ENCODE measurements at places on chromosomes 16 and 17.

DNA sequence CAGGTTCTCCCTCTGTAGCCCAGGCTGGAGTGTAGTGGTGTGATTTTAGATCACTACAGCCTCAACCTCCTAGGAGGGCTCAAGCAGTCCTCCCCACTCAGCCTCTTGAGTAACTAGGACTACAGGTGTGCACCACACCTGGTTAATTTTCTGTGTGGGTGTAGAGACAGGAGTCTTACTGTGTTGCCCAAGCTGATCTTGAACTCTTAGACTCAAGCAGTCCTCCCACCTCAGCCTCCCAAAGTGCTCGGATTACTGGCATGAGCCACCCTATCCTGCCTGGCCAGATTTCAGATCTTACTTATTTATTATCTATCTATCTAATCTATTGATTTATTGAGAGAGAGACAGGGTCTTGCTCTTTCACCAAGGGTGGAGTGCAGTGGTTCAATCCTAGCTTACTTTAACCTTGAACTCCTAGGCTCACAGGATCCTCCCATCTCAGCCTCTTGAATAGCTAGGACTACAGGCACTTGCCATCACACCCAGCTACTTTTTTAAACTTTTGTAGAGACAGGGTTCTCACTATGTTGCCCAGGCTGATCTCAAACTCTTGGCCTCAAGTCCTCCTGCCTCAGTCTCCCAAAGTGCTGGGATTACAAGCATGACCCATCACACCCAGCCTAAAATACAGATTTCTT lies 61.8 kb downstream of the TUBD1 start:
- no peak for DNase-seq

- DNase-seq, result no peak
These were observed 6.4 kb downstream of the KRTAP9-1 start for GRCh38 chr17:41196068-41196467.

DNA sequence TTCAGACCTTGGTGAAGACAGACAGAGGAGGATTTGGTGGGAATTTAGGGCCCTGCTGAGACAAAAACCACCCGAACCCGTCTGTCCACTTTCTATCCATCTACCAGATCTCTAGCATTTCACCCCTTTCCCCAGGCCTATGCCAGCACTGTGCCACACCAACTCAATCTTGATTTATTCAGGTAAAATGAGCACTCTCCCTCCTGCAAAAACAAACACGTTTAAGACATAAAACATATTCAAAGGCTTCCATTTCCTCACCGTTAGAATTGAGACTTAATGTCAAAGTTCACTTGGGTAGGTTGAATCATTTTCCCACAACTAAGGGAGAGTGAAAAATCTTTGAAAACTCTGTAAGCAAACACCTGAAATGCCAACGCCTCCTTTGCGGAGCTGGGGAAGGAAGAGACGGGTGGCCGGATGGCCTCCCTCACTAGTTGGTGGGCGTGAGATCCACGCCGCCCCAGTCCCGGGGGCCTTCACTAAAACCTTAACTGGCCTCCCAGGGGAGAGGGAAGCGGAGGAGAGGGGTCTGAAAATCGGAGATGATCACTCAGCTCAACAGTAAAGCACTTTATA lies 862 bp downstream of the DCAKD start:
- DNase-seq, result no peak

DNA sequence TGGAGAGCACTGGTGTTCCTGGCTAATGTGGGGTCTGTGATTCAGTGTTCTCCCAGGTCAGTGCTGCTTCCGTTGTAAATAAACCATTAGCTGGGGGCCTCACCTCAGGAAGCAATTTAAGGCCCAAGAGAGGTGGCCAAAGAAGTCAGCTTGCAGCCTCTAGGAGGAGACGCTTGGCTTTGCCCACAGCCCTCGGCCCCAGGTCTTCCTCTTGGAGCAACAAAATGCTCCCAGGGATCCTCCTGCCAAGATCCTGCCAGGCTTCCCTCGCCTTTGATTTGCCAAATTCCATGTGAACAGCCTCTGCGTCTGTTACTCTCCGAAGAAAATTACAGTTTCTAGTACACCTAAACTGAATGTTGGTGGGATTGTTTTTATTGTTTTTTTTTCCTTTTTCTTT lies 62.4 kb upstream of the TBX2 start:
- DNase-seq, result no peak

DNA sequence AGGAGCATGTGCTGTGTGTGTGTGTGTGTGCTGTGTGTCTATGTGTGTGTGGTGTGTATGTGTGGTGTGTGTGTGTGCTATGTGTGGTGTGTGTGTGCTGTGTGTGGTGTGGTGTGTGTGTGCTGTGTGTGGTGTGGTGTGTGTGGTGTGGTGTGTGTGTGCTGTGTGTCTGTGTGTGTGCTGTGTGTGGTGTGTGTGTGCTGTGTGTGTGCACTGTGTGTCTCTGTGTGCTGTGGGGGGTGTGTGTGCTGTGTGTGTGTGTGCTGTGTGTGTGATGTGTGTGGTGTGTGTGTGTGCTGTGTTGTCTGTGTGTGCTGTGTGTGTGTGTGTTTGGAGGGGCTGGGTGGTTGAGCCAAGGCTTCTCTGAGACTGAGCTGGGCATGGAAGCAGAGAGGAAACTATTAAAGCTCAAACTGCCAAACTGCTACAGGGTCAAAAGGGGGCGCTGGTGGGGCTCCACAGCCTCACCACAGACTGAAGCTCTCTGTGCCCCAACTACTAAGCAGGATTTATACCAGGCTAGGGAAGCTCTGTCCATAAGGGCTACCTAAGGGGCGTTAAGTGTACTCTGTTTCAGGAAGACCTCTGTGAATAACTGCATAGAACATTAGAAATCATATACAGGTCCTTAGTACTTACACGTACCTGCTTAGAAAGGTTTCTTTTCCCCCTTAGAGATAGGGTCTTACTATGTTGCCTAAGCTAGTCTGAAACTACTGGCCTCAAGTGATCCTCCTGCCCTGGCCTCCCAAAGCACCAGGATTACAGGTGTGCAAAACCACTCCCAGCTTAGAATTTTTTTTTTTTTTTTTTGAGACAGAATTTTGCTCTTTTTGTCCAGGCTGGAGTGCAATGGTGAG lies 27.8 kb upstream of the GHDC start:
- no peak for DNase-seq

GRCh38 chr16:4372578-4373355 lies 1.1 kb downstream of the VASN start:
- no peak for DNase-seq

DNA sequence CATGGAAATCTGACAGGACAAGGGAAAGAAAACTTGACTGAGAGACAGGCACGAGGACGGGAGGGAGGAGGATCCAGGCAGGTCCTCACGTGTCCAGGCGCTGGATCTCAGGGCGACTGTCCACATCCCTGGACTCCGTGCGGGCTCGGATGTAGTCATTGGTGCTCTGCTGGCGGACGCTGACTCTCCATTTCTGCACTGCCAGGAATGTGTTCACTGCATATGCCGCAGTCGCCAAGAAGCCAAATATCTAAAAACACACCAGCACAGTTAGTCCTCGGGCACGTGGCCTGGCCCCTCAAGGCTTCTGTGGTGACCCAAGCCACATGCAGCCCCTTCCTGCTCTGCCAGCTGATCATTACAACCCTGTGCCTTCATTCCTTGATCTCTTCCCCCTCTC lies 17.5 kb downstream of the CMTM3 start:
- no peak for DNase-seq

DNA sequence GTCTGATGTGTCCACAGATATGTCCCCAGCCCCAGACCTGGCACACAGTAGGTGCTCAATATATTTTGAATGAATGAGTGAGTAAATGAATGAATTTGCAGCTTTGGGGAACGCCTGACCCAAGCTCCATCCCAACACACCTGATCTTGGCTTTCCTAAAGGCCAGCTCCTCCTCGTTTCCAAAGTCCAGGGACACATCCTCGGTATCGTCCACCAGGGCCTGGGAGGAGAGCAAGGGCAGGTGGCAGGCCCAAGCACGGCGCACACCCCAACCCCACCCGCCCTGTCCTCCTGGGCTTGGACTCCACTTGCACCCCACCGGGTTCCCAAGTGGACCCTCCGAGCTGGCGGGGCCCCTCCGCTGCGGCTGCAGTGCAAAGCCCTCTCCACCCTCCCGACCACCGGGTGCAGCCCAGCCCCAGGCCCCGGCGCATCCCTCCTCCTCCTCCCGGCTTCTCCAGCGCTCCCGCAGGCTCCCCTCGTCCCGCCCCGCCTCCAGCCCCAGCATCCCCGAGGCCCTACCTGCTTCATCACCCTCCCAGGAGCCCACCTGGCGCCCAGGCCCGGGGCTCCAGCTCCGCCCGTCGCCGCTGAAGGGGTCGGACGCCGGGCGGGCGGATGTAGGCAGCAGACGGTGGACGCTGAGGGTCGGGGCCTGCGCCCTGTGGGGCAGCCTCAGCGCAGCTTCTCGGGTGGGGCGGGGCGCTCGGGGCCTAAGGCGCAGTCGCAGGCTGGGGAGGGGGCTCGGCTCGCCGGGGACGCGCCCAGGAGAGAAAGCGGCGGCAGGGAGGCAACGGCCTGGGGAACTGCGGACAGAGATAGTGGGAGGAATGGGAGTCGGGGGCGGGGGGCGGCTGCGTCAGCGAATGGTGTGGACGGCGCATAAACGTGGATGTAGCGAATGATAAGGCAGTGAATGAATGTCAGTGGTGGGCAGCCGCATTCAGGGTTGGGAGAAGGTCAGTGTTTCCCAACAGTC lies at the start of gene TVP23A:
Gene TVP23A (minus strand): TSS at position 832 of the 979 bp plus-strand sequence. CDS start 301 bp downstream, at position 531.
- no peak for DNase-seq

DNA sequence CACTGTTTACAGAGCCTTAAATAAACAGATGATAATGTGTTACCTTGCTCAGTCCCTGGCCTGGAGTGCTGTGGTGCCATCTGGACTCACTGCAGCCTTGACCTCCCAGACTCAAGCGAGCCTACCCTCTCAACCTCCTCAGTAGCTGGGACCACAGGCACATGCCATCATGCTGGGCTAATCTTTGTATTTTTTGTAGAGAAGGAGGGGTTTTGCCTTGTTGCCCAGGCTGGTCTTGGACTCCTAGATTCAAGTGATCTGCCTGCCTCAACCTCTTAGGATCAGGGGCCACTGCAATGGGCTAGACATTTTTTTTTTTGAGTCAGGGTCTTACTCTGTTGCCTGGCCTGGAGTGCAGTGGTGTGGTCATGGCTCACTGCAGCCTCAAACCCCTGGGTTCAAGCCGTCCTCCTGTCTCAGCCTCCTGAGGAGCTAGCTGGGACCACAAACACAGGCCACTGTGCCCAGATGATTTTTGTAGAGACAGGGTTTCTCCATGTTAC lies 5.0 kb upstream of the NAGLU start:
- DNase-seq, result no peak

GRCh38 chr17:50355701-50356341 lies 9.9 kb downstream of the XYLT2 start:
- no peak for DNase-seq

- no peak for DNase-seq
These were observed 154.3 kb downstream of the SALL1 start for GRCh38 chr16:50996830-50997186.

GRCh38 chr17:15516150-15516549 lies 47.1 kb downstream of the TVP23C start:
- no peak for DNase-seq

GRCh38 chr17:69944406-69944805 lies 130.6 kb upstream of the KCNJ16 start:
- DNase-seq, result no peak

- no peak for DNase-seq
These were observed 13.9 kb downstream of the HAGH start for GRCh38 chr16:1812732-1813163.

- DNase-seq, result peak; percentile 69
These were observed 53.2 kb downstream of the NDEL1 start for GRCh38 chr17:8488901-8489300.

GRCh38 chr16:63005356-63005755 lies 969.1 kb upstream of the CDH8 start:
- no peak for DNase-seq

GRCh38 chr16:51312363-51313150 lies 161.5 kb upstream of the SALL1 start:
- DNase-seq, result no peak

DNA sequence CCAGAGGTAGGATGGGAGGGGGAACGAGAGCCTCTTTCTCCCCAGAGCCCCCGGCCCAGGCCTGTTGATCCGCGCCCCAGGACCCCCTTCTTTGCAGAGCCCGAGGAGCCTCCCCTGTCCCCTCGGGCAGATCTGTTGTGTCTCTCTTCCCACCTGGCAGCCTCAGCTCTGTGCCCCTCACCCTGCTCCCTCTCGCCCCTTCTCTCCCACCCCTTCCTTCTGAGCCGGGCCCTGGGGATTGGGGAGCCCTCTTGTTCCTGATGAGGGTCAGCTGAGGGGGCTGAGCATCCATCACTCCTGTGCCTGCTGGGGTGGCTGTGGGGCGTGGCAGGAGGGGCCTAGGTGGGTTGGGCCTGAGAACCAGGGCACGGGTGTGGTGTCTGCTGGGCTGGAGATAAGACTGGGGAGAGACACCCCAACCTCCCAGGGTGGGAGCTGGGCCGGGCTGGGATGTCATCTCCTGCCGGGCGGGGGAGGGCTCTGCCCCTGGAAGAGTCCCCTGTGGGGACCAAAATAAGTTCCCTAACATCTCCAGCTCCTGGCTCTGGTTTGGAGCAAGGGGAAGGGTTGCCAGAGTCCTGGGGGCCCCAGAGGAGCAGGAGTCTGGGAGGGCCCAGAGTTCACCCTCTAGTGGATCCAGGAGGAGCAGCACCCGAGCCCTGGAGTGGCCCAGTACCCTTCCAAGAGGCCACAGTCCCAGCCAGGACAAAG lies 65.4 kb downstream of the MRC2 start:
- no peak for DNase-seq

DNA sequence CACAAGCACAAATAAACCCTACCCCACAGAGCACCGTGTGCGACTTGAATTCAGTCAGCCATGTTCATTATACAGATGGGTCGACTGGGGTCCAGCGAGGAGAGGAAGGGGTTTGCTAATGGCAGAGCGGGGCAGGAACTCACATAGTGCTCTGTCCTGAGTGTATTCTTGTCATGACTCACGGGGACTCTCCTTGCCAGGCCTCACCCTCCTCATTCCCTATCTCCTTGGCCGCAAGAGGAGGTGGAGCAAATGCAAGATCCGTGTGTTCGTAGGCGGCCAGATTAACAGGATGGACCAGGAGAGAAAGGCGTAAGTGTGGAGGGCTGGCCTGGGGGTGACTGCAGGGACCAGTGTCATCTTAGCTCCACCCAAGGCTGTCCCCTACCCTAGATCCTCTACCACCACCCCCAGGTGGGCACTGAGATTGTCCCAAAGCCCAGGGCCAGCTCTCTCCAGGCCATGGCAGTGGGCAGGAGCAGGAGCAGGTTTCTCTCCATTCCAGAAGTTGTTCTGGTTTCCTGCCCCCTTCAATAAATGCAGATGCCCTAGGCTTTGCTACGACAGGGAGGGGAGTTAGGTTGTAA lies 29.4 kb downstream of the SLC12A3 start:
- no peak for DNase-seq

- no peak for DNase-seq
These were observed 57.1 kb downstream of the CYTH1 start for GRCh38 chr17:78724999-78725398.

- no peak for DNase-seq
These were observed 23.7 kb upstream of the PMFBP1 start for GRCh38 chr16:72195609-72196008.

GRCh38 chr16:67860589-67861398 lies 12.1 kb upstream of the EDC4 start:
- DNase-seq, result no peak

GRCh38 chr17:70049801-70050591 lies 25.0 kb upstream of the KCNJ16 start:
- DNase-seq, result no peak

- DNase-seq, result no peak
These were observed 30.3 kb downstream of the CACNA1H start for GRCh38 chr16:1182950-1183907.

GRCh38 chr16:75252946-75253911 lies 1.8 kb upstream of the BCAR1 start:
- DNase-seq, result peak; percentile 77

- no peak for DNase-seq
These were observed 7.9 kb upstream of the TMEM88 start for GRCh38 chr17:7846765-7847661.

- DNase-seq, result no peak
These were observed 122.4 kb downstream of the LAT start for GRCh38 chr16:29107299-29107698.

All from retinal pigment epithelial cell (primary cell).